Activated naive CD4-positive, alpha-beta T cell treated with anti-CD3 and anti-CD28 coated beads, Interleukin-2, amount 50 U/mL, for 72 hours (primary cell): ENCODE measurements at places on chromosomes 1 and 21. TPM values are rescaled to one million over a fixed set of nuclear protein-coding genes. Genes with fewer than 3 reads are reported as not detected.

KRTAP10-10 gene
- not detected for total RNA-seq

- no peak for DNase-seq
Observed at GRCh38 chr1:91891969-91892368, 6.0 kb upstream of the TGFBR3 start.

GPR61 gene
- 0.57 TPM for total RNA-seq

- DNase-seq = no peak
Observed at GRCh38 chr21:37062593-37062935, 10.3 kb downstream of the PIGP start.

DNA sequence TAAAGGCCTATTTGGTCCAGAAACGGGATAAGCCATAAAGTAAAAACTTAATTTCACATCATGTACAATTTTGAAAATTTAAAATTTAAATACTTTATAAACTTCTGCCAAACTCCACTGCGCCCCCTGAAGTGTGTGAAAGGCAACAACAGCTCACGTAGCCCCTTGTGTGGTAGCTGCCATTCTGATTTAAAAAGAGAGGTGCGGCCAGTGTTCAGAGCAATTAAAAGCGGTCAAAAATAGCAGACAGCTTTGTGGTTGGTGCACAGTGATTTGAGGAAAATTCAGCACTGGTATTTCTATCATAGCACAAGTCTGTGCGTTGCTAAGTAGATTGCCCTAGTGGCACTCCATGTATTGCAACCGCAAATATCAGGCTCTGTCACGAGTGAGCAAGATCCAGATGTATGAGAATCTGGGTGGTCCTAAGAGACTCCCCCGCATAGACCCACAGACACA lies 122.5 kb downstream of the ATG4C start:
- peak; percentile 6 for DNase-seq

DNA sequence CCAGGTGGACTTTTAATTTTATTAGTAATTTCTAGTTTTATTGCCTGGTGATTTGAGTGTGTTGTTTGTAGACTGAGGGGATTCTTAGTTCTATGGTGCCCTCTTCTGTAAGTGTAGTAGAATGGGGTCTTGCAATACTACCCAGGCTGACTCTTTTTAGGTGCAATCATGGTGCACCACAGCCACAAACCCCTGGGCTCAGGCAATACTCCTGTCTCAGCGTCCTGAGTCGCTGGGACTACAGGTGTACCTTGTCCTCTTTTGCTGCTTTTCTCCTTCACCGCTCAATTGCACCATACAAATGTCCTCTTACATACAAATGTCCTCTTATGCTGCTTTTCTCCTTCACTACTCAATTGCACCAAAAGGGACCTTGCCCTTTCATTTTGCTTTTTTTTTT lies 43.1 kb downstream of the SCP2 start:
- DNase-seq = no peak

CITED4 gene
- total RNA-seq = 4.4 TPM

DNA sequence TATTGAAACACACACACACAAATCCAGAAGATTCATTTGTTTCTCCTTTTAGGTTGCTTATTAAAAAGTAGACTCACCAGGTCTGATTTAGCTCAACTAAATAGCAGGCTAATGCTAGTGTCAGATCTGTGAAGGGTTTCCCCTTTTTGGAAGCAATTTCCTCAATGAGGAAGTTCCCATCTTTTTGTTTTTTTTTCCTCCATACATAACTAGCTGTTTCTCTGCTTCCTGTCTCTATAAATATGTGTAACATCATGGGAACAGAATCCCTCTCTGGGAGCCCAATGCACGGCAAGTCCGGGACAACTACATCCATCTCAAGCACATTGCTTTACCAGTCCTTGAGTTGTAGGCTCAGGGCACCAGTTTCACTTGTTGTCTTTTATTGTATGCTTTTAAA lies 1421.1 kb downstream of the PLA2G4A start:
- no peak for DNase-seq

- DNase-seq = no peak
Observed at GRCh38 chr1:155499953-155500639, 62.5 kb downstream of the ASH1L start.

- DNase-seq = no peak
Observed at GRCh38 chr1:21290546-21290944, 282 bp upstream of the ECE1 start.
